ENCODE measurements at places on chromosomes 16 and 17.
A peak's percentile ranks its signal among the peaks of the same experiment; 100 is the strongest.

GRCh38 chr17:2396568-2397246 lies 4.2 kb downstream of the MNT start:
- peak; percentile 96 for DNase-seq

DNA sequence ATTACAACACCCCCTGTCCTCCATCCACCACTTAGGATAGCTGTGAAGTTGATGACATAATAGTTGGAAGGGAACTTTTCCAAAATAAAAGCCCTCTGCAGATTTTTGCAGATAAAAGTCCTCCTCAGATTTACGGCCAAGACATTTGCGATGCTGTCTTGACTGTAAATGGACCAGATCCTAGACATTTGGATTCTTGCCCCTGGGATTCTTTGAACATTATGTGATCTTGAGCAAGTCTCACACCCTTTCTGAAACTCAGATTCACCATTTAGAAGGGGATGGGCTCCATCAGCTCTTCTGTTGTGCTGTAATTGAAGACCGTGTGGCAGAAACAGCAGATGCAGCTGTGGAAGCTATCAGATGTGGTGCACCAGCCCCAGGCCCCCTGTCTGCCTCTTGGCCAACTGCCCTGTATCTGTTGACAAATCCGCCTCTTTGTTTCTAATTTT lies 153.9 kb upstream of the CACNG3 start:
- DNase-seq, result no peak

DNA sequence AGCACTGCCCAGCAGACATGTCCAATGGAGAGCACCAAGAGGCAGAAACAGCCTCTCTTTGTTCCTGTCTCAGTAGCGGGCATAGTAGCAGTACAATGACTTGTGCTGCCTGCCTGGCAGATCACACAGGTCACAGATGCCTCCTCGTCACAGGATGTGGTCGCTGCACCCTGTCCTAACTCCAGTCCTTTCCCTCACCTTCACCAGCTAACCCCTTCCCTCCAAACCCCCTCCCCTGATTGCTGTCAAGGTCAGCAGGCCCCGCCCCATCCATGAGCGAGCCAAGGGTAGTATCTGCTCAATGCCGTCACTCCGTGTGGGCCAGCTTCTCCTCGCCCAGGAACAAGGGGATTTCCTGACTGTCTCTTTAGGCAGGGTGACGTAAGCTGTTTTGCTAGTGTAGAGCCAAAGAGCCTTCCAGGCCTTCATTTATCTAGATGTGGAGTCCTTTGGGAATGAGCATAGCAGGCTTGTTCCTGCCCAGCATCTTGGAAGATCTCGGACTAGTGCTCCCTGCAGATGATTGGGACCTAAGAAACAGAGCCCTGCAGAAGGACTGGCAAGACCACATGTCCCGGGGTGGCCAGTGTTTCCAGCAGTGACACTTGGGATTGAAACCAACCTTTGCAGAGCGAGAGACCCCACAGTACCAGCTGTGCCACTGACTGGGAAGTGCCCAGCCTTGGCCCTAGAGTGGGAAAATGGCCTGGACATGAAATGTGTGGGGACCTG lies 75.9 kb upstream of the TNRC6C start:
- DNase-seq, result no peak

DNA sequence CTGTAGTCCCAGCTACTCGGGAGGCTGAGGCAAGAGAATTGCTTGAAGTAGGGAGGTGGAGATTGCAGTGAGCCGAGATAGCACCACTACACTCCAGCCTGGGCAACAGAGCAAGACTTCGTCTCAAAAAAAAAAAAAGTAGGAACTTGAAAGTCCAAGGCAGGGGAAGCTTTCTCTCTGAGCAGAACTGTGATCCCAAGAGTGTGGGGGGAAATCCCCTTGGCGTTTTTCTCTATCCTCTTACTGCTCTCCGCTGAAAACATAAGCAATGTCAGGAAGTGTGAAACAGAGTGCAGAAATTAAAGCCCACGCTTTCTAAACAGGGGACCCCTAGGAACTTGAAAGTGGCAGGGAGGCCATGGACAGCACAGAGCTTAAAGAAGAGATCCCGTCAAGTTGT lies 9.8 kb upstream of the CMTM3 start:
- no peak for DNase-seq

- DNase-seq, result no peak
These were observed 126.2 kb downstream of the PRKCB start for GRCh38 chr16:23962001-23962400.

- no peak for DNase-seq
These were observed 33.2 kb downstream of the UBE2O start for GRCh38 chr17:76419576-76420260.

DNA sequence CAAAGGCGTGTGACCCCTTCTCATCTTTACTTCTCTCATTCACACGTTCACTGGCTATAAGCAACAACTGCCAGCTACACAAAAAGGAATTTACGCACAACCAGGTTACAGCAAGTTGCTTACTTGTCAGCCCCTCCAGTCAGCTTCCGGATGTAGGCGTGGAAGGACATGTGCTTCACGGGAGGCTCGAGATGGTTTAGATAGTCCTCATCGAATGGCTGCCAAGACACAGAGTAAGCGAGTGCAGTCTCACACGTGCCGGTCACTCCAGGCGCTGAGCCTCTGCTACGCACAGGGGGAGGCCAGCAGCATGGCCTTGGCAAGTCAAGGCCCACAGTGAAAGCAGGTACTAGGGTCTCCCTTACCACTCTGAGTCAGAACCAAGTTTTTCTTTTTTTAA lies 28.3 kb downstream of the NPLOC4 start:
- no peak for DNase-seq

- no peak for DNase-seq
These were observed 12.9 kb downstream of the FOXF1 start for GRCh38 chr16:86523166-86523740.

- DNase-seq, result no peak
These were observed 10.7 kb upstream of the KCNJ2 start for GRCh38 chr17:70158591-70158990.

DNA sequence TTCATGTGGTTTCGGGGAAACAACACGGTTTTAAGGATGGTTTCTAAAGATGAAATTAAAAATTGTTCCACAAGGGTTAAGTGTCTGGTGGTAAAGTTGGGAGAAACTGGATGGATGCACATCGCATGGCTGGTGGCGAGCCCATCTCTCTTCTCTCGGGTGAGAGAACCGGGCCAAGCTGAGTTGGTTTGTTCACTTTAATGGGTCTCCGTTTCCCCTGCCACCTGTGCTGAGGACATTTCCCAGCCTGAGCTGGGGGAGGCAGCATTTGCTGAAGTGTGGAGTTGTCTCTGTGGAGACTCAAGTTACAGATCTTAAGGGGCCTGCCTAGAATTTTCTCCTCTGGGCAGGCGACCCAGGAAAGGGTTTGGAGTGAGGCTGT lies 7.9 kb downstream of the FUS start:
- DNase-seq, result peak; percentile 15

GRCh38 chr16:82636485-82636884 lies 9.7 kb downstream of the CDH13 start:
- no peak for DNase-seq

- DNase-seq, result no peak
These were observed 6.3 kb downstream of the SLC5A2 start for GRCh38 chr16:31489298-31489564.

DNA sequence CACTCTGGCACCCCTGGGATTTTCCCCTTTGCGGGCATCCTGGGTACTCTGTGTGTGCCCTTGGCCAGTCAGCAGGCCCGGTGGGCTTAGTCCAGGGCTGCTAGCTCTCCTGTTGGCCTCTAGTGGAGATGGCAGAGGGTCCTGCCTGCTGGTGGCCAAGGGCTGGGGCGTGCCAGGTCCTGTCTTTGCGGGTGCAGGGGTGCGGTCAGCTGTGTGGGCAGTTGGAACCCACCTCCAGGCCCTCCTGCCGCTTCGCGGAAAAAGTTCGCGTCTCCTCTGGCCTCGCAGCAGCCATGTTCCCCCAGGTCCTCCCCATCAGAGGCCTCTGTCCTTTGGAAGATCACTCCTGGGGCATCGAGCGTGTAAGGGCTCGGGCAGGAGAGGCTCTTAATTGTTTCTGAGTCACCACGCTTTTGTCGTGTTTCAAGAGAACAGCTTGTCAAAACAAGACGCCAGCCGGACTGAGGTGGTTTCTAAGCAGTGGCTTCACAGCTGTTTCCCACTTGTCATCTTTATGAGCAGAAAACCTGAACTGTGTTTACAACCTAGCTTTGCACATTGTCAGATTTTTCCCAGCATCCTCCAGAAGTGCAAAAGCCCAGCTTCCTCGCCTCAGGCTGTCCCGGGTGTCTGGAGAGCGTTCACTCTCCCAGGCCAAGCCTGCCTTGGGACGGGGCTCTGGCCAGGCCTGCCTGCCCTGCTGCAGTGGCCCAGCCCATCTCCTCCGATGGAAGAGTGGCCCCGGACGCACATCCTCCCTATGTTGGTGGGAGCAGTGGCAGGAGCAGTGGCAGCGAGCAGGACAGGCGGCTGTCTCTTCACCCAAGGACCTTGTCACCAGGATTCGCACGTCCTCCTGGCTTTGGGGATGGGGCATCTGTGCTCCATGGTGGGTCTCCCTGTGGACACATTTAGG lies 5.0 kb upstream of the DNASE1L2 start:
- DNase-seq, result peak; percentile 61

- no peak for DNase-seq
These were observed 89.9 kb downstream of the ABR start for GRCh38 chr17:1089915-1090314.

DNA sequence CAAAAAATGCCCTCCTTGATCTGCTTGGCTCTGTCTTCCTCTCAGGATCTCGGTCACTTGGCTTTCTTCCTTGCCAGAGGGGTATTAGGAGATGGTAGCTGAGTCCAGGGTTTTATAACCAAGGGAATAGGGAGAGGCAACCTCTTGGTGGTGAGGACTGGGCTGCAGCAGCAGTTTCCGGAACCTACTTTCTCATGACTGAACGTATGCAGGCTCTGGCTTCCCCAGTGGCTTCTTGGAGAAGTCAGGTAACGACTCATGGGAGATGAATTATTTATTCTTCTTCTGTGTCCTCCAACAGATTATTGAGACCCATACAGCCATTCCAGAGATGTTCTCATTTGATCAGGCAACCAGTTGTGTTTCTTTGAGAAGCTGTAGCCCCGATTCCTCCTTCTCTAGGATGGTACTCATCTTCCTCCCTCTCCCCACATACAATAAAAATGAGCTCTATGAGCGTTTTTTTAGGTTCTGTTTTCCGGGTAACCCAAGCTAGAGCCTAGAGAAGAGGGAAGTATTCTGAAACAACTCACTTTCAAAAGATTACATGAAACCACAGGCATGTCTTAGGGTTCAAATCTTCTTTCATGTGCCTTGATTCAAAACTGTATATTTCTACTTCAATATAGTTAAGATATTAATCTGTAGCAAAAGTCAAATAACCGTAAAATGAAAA lies 22.3 kb upstream of the DHX40 start:
- no peak for DNase-seq

GRCh38 chr17:31390426-31390747 lies 1.1 kb upstream of the RAB11FIP4 start:
- no peak for DNase-seq

GRCh38 chr16:1505912-1506311 lies 12.8 kb downstream of the TELO2 start:
- DNase-seq, result peak; percentile 59

- DNase-seq, result no peak
These were observed 603.4 kb downstream of the KCNJ2 start for GRCh38 chr17:70772761-70773160.

DNA sequence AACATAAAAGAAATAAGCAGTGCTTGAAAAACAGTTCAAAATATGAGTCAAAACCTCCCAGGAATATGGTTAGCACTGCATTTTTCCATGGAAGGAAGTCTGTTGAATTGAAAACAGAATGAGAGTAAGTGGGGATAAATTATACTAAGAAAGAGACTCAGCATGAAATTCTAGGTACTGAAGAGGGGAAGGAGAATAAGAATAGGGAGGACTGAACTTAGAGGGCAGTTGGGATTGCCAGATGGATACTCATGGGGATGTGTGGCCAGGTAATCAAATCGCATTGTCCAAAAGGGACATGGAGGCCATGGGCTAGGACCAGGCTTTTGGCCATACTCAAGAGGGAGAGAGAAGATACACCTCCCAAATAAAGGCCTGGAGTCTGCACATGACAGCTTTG lies 247.9 kb downstream of the CDH13 start:
- no peak for DNase-seq

- DNase-seq, result no peak
These were observed 1425.1 kb upstream of the CDH8 start for GRCh38 chr16:63461248-63461841.

DNA sequence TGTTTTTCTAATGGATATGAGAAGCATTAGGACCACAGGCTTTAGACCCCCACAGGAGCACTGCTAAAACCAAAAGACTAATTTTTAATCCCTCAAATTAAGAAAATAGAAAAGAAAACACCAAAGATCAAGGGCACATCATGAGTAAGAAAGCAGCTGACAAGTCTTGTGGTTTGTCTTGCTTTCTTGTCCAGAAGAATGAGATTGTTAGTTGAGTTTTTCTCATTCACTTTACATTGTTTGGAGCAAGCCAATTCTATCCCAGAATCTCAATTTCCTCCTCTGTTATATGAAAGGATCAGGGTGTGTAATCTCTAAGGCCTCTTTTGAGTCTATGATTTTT lies 899.0 kb downstream of the KCNJ2 start:
- DNase-seq, result no peak

DNA sequence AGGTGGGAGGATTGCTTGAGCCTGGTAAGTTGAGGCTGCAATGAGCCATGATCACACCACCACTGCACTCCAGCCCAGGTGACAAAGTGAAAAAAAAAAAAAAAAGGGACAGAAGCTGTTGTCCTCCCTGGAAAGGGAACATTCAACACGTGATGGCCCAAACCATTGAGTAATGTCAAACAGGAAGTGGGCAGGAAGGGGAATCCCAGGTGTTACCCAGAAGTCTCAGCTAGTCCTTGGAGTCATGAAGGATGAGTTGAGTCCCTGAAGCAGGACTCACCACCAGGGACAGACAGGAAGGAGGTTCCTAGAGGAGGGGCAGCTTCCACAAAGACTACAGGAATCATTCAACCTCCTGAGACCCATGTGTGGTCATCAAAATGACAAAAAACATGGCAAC lies 19.8 kb upstream of the CMIP start:
- no peak for DNase-seq

DNA sequence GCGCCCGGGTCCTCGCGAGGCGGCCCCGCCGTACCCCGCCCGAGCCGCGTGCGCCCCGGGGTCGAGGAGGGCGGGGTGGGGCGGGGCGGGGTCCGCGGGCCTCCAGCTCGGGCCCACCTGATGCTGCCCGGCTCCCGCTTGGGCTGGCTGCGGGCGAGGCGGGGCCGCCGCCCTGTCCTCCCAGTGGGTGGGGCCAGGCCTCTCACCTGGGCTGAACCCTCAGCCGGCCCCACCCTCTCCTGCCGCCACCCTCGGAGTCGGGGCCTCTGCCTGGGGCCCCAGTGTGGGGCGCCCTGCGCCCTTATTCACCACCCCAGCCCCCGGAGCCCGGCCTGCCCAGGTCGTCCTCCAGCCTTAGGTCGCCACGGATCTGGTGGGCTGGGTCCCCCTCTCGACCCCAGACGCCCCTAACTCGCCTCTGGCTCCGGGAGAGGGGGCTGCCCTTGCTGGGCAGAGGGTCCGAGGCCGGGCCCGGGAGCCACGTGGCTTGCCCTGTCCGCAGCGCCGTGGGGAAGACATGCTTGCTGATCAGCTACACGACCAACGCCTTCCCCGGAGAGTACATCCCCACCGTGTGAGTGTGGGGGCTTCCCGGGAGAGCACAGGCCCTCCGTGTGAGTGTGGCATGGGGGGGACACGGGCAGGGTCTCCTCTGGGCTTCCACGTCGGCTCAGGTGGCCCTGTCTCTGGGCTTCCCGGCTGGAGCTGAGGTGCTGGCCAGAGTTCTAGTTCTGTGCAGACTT lies 578 bp downstream of the RAC3 start:
- no peak for DNase-seq

GRCh38 chr16:50635505-50636392 lies 45.4 kb downstream of the SNX20 start:
- no peak for DNase-seq

Data from RWPE2 (cell line).